Thyroid gland (tissue), 4 donors: ENCODE measurements at places on chromosomes 11 and 22. TPM values are rescaled to one million over a fixed set of nuclear protein-coding genes. Genes with fewer than 3 reads are reported as not detected.
A peak's percentile ranks its signal among the peaks of the same experiment; 100 is the strongest.

DNA sequence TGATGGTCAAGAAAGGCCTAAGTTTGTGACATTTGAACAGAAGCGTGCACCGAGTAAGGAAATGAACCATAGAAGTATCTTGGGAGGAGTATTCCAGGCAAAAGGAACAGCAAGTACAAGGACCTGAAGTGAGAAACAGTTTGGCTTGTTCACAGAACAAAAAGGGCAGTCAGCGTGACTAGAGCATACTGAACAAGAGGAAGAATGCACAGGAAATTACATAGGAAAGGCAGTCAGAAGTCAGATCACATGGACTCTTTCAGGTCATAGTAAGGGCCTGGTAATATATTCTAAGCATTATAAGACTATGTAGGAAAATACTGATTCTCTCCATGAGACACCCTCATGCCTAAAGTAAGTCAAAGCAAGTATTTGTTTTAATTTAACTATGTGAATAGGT, 52.3 kb upstream of the GAB2 start:
- no peaks in the 10 kb centered on the region for H3K27me3 ChIP-seq
- H3K36me3 ChIP-seq, result no peaks in the 10 kb centered on the region
- H3K4me1 ChIP-seq, result no peaks in the 10 kb centered on the region
- no peak overlapping the region for H3K27ac ChIP-seq

DNA sequence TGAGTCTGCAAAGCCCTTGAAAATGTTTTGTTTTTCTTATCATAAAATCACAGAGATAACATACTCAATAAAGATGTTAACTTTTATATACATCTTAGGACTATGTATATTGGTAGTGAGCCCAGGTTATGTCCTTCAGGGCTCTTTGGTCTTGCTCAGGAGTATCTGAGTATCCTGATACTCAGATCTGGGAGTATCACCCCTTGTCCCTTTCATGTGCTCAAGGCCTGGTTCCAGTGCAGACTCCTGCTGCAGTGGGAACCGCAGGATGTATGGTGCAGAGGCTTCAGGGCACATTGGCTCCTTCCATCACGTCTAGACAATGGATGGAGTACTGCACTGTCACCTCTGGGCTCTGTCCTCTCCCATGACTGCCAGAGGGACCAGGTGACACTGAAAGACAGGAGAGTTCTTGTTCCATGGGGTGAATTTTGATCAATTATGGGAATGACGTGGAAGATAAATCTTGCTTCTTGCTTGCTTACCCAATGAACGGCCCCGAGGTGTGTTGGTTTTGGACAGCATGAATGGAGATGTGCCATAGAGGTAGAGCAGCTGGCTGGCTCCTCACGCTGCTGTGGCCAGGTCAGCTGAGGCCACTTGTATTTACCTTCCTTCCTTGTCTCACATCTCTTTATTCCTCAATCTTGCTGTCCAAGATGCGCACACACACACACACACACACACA, 215.5 kb downstream of the ARHGAP42 start:
- H3K4me3 ChIP-seq, result no peak overlapping the region
- peaks cover 4% of the 10 kb centered on the region for H3K4me1 ChIP-seq
- no peaks in the 10 kb centered on the region for H3K36me3 ChIP-seq
- H3K27ac ChIP-seq, result no peak overlapping the region
- DNase-seq, result peak; percentile 2

DNA sequence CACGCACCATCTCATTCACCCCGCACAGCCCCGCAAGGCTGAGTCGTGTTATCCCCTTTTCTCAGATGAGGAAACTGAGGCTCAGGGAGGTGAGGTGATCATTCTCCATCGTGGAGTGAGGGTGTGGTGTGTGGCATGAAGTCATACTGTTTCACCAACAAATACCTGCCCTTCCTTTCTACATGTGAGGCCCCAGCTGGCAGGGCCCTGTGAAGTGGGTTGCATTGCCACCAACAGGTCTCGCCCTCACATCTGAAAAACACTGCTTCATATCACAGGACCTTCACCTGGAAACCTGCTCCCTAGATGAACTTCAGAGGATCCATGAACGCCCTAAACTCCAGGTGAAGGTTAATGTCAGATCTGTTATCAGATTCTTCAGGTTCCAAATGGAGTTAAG, 4.3 kb downstream of the SSTR3 start:
- no peaks in the 10 kb centered on the region for H3K36me3 ChIP-seq
- no peak overlapping the region for H3K27ac ChIP-seq

- H3K4me3 ChIP-seq, result no peak overlapping the region
- DNase-seq, result no peak
- H3K27me3 ChIP-seq, result no peaks in the 10 kb centered on the region
- H3K27ac ChIP-seq, result no peak overlapping the region
- no peaks in the 10 kb centered on the region for H3K4me1 ChIP-seq
Observed at GRCh38 chr11:3723014-3723708, 52.0 kb upstream of the CHRNA10 start.

PLAAT5 gene
- 1.1 TPM for total RNA-seq

CALCA gene
- total RNA-seq, result 50.7 TPM

- DNase-seq, result no peak
- no peaks in the 10 kb centered on the region for H3K36me3 ChIP-seq
- no peaks in the 10 kb centered on the region for H3K27me3 ChIP-seq
- H3K4me1 ChIP-seq, result no peaks in the 10 kb centered on the region
Observed at GRCh38 chr11:126492331-126493082, 137.0 kb downstream of the ST3GAL4 start.

SCGB1D2 gene
- not detected for total RNA-seq

CARD18 gene
- not detected for total RNA-seq

OTOG gene
- not detected for total RNA-seq
